NCI-H1105 treated with DMSO at 0.1 percent for 48 hours (cell line): ENCODE measurements at places on chromosomes 13 and 19.

DNA sequence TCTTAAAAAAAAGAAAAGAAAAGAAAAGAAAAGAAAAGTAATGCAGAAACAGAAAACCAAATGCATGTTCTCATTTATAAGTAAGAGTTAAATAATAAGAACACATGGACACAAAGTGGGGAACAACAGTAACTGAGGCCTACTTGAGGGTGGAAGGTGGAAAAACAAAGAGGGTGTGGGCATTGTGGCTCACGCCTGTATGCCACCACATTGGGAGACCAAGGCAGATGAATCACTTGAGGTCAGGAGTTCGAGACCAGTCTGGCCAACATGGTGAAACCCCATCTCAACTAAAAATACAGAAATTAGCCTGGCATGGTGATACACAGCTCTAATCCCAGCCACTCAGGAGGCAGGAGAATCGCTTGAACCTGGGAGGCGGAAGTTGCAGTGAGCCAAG, 8.1 kb downstream of the ZNF708 start:
- DNase-seq = no peak

DNA sequence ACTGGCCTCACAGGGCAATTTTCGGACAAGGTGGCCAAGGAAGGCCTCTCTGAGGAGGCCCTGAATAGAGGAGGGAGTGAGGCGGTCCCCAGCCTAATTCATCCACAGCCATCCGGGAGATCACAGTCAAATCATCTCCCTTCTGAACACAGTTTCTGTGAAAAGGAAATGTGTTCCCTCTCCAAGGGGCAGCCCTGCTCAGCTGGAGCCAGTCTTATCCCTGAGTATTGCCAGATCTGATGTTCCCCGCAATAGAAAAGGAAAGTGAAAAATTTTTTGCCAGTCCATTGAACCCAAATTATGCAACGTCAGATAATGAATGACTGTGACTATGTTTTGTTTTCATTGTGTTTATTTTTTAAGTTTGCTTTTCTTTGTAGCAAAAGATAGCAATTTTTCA, 125.9 kb downstream of the SIPA1L3 start:
- DNase-seq = no peak

DNA sequence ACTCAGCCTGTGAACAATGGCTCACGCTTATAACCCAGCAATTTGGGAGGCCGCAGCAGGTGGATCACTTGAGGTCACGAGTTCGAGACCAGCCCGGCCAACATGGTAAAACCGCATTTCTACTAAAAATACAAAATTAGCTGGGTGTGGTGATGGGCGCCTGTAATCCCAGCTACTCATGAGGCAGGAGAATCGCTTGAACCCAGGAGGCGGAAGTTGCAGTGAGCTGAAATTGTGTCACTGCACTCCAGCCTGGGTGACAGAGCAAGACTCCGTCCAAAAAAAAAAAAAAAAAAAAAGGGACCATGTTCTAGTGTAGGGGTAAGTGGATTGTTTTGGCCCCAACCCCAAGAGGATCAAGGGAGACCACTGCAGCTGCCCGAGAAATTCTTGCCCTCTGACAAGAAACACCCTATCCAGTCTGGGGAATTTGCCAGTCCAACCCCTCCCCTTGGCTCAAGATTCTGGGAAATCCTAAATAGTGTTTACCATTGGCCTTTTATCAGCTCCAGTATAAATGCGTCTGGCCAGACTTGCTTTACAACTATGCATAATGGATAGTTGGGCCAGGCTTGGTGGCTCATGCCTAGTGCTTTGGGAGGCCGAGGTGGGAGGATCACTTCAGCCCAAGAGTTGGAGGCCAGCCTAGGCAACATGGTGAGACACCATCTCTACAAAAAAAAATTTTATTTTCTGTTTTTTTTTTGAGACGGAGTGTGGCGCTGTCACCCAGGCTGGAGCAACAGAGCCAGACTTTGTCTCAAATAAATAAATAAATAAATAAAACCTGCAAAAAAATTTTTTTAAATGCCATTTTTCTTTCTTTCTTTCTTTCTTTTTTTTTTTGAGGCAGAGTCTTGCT, 5.1 kb upstream of the DHDH start:
- no peak for DNase-seq

DNA sequence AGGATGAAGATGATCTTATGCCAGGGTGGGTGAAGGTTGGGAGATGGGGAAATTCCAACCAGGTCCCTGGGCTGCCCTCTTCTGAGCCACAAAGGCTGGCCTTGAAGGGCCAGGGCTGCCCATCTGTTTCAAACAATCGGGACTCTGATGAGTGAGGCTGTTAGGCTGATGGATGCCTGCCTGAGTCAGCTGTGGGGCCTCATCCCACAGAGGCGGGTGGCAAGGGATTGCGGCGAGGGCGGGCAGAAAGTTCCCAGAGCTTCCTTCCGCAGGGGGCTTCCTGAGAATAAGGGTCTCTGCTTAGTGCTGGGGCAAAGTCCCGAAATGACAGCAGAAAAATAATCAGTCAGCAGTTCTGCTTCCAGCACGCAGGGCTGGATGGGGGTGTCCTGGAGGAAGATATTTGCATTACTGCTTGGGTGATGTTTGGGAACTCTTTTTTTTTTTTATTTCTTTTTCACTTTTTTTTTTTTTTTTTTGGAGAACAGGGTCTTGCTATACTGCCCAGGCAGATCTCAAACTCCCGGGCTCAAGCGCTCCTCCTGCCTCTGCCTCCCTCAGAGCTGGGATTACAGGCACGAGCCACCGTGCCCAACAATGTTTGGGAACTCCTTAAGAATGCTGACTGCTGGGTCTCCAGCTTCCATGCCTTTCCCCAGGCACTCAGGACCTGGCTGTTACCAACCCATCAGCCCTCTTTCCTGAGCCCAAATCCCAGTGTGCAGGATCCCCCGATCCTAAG, 14.1 kb downstream of the SH3GL1 start:
- no peak for DNase-seq
